ENCODE measurements at places on chromosomes 12 and 14.

- DNase-seq, result no peak
Observed at GRCh38 chr14:50805396-50805795, 25.6 kb downstream of the NIN start.

DNA sequence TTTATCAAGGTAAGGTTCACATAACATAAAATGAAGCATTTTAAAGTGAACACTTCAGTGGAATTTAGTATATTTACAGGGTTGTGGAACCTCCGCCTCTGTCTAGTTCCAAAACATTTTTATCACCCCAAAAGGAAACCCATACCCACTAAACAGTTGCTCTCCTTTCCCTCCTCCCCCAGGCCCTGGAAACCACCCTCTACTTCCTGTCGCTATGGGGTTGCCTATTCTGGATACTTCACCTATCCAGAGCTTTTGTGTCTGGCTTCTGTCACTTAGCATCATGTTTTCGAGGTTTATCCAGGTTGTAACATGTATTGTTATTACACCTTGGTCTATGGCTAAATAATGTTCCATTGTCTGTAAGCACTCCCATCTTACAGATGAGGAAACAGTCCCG is 27.7 kb upstream of the ZFP36L1 start:
- no peak for DNase-seq

DNA sequence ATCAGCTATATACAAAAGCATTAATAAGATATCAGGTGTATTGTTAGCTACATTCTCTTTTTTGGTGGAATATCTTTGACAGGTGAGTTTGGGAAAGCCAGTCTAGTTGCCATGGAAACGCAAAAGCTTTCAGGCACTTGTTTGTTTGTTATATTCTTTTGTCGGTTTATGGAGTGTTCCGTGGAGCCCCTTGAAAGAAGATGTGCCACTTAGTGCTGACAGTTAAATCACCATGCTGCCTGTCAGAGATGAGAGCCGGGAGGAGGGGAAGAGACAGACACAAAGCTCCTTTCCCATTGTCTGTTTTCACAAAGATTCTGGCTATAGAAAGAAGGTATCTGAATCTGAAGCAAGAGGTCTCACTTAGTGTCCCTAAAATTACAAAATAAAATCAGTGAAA is 170.8 kb downstream of the SNAPC1 start:
- DNase-seq, result no peak

DNA sequence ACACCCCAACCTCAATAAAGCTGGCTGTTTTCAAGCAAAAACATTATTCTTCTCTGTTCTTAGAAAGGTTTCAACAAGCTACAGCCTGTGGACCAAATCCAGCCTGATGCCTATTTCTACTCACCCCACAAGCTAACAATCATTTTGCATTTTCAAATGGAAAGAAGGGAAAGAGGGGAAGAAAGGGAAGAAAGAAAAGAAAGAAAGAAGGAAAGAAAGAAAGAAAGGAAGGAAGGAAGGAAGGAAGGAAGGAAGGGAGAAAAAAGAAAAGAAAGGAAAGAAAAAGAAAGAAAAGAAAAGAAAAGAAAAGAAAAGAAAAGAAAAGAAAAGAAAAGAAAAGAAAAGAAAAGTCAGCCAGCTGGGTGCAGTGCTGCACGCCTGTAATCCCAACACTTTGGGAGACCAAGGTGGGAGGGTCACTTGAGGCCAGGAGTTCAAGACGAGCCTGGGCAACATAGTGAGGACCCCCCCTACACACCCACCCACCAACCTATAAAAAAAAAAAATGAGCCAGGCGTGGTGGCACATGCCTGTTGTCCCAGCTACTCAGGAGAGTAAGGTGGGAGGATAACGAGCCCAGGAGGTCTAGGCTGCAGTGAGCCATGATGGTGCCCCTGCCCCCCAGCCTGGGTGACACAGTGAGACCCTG is 26.3 kb downstream of the SCARB1 start:
- no peak for DNase-seq

GRCh38 chr12:56487448-56488040 is 417 bp downstream of the GLS2 start:
- no peak for DNase-seq

DNA sequence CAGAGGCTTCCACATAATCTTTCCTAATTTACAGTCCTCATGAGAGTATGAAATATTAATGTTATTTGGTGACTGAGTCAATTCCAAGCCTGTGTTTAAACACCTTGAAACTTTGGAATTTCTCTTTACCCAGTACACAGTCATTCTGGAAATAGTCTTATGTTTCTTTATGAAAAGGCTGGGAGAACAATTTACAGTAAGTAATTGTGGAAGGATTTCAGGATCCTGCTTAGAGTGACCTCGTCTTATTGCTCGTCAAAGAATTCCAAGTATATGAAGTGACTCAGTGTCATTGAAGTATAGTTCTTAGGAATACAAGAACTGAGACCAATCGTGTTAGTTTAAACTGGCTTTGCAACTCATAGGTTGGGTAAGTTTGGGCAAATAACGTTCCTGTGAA is 634.2 kb downstream of the SLC16A7 start:
- DNase-seq, result no peak

- peak; percentile 54 for DNase-seq
Observed at GRCh38 chr12:112176321-112177010, 51.1 kb downstream of the TRAFD1 start.

Measured in spleen (tissue), 13 donors.